Mesendoderm (in vitro differentiated cells): ENCODE measurements at places on chromosomes 11 and 22.
A peak's percentile ranks its signal among the peaks of the same experiment; 100 is the strongest.

DNA sequence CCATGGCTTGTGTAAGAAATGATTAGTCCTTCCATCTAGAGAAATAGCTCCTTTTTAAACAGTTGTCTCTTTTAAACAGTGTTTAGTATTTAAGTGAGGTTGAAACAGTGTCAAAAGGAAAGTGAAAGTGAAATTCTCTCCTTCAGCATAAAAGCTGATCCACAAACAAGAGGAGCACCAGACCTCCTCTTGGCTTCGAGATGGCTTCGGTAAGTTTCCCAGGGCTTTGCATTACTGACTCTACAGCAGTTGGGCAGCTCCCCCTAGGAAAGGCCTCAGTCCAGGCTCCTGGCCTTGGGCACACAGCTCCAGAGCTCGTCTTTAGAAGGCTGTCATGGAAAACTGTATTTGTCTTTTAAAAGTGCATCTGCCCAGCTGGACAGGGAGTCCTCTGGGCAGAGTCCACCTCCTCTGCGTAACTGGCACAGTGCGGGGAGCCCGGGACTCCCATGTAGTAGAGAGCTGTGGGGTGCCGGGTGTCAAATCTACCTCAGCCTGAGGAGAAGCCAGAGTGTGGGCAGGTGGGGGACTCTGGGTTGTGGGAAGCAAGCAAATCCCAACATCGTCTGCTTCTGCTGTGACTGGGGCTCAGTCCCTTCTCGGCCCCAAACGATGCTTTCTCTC, at the start of gene PLAAT4:
PLAAT4 (plus strand) TSS at position 140 of the 624 bp plus-strand sequence; CDS start at position 201, 61 bp downstream.
- DNase-seq: no peak

GRCh38 chr11:113994077-113994954, 19.4 kb downstream of the HTR3A start:
- peak; percentile 37 for DNase-seq

DNA sequence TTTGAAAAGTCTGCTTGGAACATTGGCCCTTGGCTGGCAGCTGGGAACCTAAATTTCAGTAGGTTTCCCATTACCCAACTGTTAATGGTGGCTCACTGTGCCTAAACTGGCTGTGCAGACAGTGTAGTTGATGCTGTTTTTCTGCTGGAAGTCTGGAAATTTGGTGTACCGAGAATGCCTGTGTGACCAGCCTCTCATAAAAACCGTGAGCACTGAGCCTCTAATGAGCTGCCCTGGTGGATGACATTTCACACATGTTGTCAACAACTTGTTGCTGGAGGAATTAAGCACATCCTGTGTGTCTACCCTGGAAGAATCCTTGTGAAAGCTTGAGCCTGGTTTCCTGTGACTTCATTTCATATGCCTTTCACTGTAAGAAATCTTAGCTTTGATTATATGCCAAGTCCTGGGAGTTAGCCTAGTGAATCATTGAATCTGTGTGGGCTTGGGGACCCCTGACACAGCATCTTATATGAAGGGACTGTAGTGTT, 131.1 kb downstream of the LDLRAD3 start:
- DNase-seq: no peak

DNA sequence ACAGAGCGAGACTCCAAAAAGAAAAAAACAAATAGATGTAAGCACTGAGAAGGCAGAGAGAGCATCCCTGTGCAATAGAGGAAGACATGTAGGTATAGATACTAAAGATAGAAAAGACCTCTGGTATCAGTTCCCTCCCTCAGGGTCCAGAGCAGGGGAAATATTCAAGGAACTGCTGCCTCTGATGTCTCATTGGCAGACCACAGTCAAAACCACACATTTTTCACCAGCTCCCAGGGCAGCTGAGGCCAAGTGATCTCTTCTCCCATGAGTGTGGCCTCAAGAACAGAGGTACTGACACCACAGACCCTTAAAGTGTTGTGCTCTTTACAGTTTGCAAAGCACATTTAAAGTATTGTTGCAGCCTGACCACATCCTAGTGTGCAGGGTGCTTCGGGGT, 288.5 kb downstream of the NTM start:
- no peak for DNase-seq
